Stimulated activated CD8-positive, alpha-beta memory T cell treated with anti-CD3 and anti-CD28 coated beads, Interleukin-7, amount 100 ng/mL, for 1 hour (primary cell): ENCODE measurements at places on chromosomes 1 and 21.

DNA sequence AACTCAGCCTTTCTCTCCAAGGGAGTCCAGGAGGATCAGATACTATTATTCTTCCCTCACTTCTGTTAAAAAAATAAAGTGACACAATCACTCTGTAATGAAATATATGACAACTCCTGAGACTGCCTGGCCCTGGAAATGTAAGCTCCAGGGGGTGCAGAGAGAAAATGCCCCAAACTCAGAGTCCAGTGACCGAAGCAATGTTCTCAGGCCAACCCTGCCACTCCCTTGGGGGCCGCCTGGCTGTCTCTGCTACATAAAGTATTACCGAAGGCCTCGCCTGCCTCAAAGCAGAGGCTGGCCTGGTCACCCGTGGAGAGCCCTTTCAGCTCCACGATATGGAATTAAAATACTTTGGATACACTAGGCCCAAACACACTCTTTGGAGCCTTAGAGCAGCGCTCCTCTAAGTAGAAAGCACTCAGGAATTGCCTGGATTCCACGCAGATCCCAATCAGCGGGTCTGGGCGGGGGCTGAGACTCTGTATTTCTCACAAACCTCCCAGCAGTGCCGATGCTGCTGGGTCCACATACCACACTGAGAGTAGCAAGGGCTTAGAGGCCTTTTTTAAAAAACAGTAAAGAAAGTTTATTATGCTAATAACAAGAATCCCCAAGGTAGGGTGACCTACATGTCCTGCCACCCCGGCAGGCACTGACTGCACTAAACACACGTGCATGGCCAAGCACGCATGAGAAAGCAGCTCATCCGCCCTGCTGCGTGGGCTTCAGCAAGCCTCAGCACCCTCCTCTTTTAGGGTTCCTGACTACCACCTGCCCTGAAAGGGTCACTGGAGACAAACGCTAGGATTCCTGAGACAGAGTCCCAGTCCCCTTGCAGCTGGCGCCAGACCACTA, 31.1 kb downstream of the TMCO4 start:
- no peak for DNase-seq

- DNase-seq, result no peak
Observed at GRCh38 chr1:56250809-56251208, 328.6 kb downstream of the PLPP3 start.

DNA sequence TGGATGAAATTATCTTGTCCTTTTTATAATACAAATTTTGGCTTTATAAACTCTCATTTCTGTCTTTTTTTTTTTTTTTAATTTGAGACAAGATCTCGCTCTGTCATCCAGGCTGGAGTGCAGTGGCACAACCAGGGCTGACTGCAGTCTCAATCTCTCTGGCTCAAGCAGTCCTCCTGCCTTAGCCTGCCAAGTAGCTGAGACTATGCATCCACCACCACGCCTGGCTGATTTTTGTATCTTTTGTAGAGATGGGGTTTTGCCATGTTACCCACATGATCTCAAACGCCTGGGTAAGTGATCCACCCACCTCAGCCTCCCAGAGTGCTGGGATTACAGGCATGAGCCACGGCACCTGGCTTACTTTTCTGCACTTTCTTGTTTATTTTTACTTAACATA, 7.5 kb downstream of the TOR1AIP1 start:
- no peak for DNase-seq

- no peak for DNase-seq
Observed at GRCh38 chr21:44484498-44485253, 29.4 kb downstream of the LRRC3 start.

DNA sequence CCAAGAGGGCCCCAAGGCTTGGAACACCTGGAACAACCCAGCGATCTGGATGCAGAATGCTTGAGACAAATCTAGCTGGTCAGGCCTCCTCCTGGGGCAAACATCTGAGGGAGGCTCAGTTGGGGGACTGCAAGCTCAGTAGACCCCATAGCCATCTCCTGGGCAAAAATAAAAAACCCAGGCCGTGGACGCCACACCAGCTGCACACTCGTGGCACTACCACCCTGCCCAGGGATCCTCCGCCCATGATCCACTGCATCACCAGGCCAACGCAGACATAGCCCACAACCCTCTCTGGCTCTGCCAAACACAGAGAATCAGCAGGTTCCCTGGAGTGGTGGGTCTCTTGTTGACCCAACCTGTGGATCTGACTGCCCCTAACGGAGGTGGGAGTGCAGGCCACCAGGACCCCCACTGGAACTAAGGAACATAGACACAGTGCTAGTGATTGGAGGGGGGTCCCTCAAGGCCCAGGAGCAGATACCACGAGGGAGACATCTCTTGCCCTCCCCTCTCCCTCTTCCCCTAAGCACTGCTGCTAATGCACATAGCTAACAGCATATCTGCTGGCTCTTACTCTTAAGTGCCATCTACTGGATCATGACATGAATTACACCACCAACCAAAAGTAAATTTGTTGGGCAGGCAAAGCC, 147.2 kb downstream of the CHD1L start:
- DNase-seq, result no peak

GRCh38 chr1:93235261-93235660, 54.7 kb downstream of the CCDC18 start:
- DNase-seq, result no peak

- no peak for DNase-seq
Observed at GRCh38 chr1:235822685-235823084, 44.0 kb downstream of the LYST start.

DNA sequence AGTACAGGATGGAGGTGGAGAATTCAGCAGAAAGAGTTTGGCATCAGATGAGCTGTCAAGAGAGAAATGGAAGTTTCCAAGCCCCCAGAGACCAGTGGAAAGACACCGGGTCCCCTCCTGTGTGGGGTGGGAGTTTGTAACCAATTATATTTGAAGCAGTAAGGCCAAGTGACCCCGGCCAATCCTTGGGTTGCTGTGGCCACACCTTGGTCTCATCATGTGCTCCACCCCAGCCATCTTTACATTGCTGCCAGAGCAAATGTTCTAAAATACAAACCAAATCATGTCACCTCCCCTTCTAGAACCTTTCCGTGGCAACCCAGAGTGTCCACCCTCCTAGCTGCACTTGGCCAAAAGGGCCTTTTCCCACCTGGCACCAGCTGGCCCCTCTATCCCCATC, 86.1 kb downstream of the KCNN3 start:
- no peak for DNase-seq
